ENCODE measurements at places on chromosomes 1 and 21.

DNA sequence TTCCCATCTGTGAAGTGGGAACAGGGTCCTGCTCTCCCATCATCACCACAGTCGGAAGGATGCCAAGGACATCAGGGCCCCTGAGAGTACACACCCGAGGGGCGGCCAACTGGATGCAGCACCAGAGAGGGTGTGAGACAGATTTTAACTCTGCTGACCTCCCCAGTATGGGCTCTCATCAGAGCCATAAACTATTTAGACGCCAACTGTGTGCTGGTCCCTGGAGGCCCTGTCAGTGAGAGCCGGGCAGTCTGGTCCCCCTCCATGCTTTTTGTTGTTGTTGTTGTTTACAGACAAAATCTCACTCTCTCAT lies 1.7 kb downstream of the FGR start:
- DNase-seq: no peak

DNA sequence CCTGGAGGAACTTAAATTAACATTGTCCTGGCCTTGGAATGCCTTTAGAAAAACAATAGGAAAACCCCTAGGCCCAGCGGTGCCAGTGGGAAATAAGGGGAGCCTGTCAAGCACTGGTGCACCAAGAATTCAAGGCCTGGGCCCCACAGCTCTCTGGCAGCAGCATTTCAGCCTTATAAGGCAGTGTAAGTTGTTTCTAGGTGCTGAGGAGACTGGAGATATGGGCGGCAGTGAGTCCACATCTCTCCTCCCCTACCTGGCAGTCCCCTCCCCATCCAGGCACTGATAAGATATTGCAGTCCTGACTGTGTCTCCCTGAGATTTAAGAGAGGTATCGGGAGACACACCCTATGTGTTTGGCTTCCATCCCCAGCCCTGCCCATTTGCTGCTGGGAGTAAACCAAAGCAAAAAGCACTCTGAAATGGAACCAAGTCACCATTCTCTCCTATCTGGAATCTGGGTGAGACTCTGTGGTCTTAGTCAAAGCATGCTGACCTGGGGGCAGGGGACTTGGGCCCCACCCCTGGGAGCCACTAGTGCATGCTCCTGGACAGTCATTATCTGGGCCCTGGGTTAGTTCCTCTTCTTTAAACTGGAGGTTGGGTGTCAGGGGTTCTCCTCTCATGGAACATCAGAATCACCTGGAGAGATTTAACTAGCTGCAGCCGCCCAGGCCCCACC lies 30.5 kb downstream of the DEGS1 start:
- DNase-seq: no peak

GRCh38 chr1:172450524-172450885 lies 6.6 kb upstream of the PIGC start:
- DNase-seq: no peak

- DNase-seq: no peak
Observed at GRCh38 chr1:182147136-182147820, 85.8 kb upstream of the ZNF648 start.

DNA sequence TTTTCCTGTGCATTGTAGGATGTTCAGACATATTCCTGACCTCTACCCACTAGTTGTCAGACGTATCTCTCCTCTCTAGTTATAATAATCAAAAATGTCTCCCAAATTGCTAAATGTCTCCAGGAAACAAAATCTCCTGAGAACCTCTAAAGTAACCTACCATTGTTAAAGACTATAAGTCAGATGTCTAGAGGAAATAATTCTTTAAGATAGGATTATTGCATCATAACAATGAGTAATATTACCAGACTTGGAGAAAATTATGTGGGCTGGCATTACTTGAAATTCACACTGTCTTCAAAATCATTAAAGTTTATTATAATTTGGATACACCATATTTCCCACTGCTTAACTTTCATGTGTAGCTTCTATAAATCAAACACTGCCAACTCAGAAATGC lies 643.0 kb upstream of the ADGRL2 start:
- DNase-seq: no peak

GRCh38 chr1:237183963-237184540 lies 142.1 kb downstream of the RYR2 start:
- no peak for DNase-seq

GRCh38 chr1:38744452-38745350 lies 114.9 kb downstream of the RRAGC start:
- no peak for DNase-seq

DNA sequence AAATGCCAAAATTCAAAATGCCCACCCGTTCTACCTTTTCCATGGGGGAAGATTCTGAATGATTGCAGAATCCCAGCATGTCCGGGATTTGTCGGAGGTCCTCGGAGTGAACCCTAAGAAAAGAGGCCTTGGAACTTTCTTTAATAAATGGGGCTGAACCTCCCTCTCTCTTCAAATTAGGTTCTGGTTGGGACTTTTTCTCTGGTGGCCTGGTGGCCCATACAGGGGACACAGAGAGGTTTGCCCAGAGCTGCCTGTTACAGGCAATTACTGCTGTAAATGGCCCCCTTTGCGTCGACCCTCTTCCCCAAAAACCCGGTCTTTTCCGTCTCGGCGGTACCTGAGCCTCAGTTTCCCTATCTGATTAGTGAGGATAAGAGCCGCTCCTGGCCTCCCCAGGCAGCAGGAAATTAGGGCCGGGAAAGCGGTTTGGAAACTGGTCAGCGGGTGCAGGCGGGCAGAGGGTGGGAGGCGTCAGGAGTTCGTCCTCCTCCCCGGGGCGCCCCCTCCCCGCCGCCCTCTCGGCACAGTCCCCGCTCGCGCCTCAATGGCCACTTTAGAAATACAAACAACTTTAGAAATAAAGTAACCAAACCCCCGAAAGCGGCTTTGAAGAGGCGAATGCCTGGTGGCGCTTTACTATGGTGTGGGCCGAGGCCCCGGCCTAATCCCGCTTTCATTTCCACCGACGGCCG lies 15.6 kb downstream of the PAX7 start:
- DNase-seq: no peak

Data from amniotic stem cell (primary cell).